Kidney capillary endothelial cell (primary cell): ENCODE measurements at places on chromosomes 7 and 10.

- no peak for DNase-seq
Measured at GRCh38 chr10:33073641-33074415, 115.8 kb upstream of the ITGB1 start.

- DNase-seq: no peak
Measured at GRCh38 chr7:130641040-130641439, 27.5 kb downstream of the COPG2 start.

DNA sequence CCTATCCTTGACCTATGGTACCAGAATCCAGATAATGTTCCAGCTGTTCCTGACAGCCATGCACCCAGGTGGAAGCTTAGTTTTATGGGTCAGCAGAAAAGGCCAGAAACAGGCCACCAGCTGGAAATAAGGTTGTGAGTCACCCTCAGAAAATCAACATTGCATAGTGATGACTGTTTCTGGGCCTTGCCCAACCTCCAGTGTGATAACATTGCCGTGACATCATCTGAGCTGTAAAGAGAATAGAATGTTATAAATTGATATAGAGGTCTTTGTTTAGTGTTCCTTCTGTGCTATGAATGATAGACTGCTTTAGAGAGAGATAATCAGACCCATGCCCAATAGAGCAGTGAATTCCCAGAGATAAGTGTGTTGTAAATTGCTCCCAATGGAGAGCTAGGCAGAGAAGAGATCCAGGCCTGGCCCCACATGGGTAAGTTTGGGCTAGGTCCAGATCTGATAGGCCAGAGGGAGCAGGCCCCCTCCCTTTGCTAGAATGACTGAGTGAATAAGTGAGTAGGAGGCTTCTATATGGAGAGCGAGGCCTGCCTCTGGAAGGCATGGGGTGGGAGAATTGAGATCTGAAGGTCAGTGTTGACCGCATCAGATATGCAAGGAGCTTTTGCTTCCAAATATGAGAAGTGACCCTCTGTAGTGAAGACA is 14.2 kb upstream of the HPS1 start:
- peak; percentile 91 for DNase-seq

GRCh38 chr7:127594490-127594889 is 954 bp downstream of the FSCN3 start:
- DNase-seq: no peak

- peak; percentile 27 for DNase-seq
Measured at GRCh38 chr10:58775960-58776567, 263.4 kb downstream of the BICC1 start.
